ENCODE measurements at places on chromosomes 7 and 10.
A peak's percentile ranks its signal among the peaks of the same experiment; 100 is the strongest.

GRCh38 chr7:27262121-27262520 is 19.5 kb downstream of the EVX1 start:
- no peak for DNase-seq

- no peak for DNase-seq
Measured at GRCh38 chr10:26000971-26001370, 66.9 kb downstream of the MYO3A start.

DNA sequence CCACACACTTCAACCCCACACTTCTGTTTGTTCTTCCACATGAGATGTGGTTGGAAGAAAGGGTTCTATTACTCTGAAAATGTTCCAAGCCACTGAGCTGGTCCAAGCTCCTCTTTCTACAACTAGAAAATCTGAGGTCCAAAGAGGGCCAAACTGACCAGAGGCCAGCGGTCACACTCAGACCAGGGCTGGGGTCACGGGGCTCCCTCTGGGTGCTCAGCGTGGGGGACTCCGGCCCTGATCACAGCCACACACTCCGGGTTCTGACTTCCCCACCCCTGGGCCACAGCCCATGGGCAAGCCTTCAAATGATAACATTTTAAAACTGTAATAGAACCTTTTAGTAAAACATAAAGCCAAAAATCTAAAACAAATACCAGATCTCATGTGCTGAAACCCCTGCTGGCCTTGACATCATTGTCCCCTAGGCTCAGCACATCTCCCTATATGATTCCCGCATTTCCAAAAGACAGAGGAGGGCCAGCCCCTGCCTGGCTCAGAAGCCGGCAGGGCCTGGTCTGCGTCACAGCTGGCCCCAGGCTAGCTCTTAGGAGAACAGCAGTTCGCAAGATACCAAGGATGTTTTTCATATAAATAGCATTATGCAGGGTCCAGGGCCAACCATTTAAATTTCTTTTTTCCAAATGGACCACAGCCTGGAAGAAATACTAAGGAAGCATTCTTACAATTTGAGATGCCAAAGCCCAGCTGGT is 3.3 kb downstream of the CRYGN start:
- no peak for DNase-seq

GRCh38 chr10:13775786-13776775 is 189.3 kb downstream of the PRPF18 start:
- DNase-seq, result peak; percentile 53

GRCh38 chr7:103934508-103934907 is 55.0 kb downstream of the RELN start:
- DNase-seq, result no peak

DNA sequence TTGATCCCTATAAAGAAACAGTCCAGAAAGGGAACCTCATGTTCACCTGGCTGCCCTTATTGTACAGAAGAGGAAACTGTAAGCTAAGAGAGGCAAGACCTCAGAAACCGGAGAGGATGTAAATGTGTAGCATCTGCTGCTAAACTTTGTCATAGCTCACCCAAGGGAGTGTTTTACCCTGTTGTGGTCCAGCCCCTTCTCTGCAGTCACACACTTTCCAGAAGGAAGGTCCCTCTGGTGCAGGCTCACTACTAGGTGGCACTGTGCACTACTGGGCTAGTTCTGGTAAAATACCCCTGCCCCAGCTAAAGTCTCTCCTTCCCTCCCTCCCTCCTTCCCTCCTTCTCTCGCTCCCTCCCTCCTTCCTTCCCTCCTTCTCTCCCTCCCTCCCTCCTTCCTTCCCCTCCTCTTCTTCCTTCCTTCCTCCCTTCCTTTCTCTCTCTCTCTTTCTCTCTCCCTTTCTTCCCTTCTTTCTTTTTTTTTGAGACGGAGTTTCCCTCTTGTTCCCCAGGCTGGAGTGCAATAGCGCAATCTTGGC is 42.5 kb upstream of the LCOR start:
- no peak for DNase-seq

DNA sequence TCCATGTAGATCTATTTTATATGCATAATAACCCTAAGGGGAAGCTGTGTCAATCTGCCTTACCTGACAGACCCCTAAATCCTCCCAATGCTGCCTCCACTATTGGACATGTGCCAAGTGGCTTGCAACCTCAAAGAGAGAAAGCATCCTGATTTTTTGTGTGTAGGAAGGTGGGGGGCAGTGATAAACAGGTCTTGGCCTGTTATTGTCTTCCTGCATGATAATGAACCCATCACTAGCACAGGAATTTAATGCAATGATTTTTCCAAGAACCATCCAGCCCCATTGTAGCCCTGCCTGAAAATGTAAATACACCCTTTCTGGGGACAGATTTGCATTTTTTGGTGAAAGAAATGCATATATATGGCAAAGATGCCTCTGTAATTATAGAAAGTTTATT is 850.2 kb downstream of the LRMDA start:
- DNase-seq, result no peak

- peak; percentile 29 for DNase-seq
Measured at GRCh38 chr7:80584778-80585177, 53.7 kb upstream of the CD36 start.

GRCh38 chr10:59869594-59869940 is 36.8 kb downstream of the CCDC6 start:
- DNase-seq, result no peak

GRCh38 chr10:71711052-71711623 is 8.4 kb downstream of the C10orf105 start:
- DNase-seq, result no peak

- no peak for DNase-seq
Measured at GRCh38 chr10:10846504-10846900, 171.2 kb upstream of the CELF2 start.

- DNase-seq, result no peak
Measured at GRCh38 chr7:71775648-71776047, 636.5 kb downstream of the CALN1 start.

GRCh38 chr10:44752451-44753441 is 158.4 kb upstream of the TMEM72 start:
- DNase-seq, result peak; percentile 92

DNA sequence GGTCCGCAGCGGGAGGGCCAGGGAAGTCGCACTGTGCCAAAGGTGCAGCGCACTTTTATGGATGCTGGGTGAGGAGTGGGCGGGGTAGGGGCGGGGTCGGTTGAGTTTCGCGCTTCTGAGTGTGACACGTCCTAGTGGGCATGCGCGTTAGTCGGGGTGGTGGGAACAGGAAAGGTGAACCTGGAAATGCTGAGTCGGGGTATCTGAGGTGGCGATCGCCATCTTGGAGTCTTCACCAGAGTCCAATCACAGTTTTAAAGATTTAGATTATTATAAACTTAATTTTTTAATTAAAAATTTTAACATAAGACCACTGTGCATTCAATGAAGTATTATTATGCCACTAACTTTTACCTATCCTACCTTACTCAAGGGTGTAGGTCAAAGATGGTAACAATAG is 45.7 kb downstream of the ZNF138 start:
- DNase-seq, result no peak

DNA sequence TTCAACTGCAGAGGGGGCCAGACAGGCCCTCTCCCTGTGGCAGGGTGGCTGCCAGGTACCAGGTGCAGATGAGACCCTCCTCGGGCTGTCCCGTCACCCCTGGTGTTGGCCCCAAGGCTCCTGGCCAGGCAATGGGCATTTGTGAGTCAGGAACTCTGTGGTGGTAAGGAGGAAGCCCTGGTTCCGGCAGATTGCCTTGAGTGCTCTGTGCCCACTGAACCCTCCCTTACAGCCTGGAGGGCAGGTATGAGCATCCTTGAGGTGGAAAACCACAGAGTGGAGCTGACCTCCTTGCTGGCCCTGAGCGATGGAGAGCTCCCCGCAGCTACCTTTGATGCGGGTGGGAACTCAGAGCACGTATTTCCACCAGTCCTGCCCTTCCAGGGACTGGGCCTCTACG is 2.0 kb downstream of the PAOX start:
- no peak for DNase-seq

DNA sequence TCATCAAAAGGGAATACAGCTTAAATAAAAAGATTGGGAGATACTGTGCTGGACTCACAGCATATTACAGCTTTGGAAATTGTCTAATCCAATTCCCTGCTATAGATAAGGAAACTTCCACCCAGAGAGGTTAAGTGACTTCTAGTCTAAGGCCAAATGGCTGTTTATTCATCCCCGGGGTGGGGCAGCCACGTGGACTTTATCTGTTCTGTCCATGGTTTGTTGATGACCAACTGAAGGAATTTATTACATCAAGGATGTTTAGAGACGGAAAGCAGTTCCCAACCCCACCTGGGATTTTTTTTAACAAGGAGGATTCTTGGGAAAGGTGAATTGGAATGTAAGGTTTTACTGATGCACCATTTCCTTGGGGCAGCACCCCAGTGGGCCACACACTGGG is 88.6 kb downstream of the ATXN7L1 start:
- DNase-seq, result no peak

- no peak for DNase-seq
Measured at GRCh38 chr7:120588416-120588815, 269.5 kb downstream of the TSPAN12 start.

- peak; percentile 71 for DNase-seq
Measured at GRCh38 chr7:1532456-1533254, 2.2 kb downstream of the MAFK start.

GRCh38 chr10:98980353-98980752 is 255.3 kb downstream of the HPSE2 start:
- DNase-seq, result no peak

DNA sequence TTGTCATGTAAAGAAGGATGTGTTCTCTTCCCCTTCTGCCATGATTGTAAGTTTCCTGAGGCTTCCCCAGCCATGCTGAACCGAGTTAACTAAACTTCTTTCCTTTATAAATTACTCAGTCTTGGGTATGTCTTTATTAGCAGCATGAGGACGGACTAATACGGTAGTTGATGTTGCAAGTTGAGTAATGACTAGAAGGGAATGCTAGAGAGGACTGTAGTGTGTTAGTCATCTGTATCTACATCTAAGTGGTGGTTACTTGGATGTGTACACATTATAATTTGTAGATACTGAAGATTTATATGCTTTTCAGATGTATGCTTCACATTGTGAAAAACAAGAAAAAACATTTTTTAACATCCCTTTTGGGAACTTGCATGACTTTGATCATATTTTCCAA is 244.6 kb downstream of the POLR1F start:
- no peak for DNase-seq

- no peak for DNase-seq
Measured at GRCh38 chr7:55514546-55515265, 57.6 kb downstream of the VOPP1 start.

GRCh38 chr10:129785536-129785981 is 178.5 kb downstream of the EBF3 start:
- no peak for DNase-seq

GRCh38 chr7:31000161-31000693 is 36.5 kb downstream of the GHRHR start:
- no peak for DNase-seq

- DNase-seq, result no peak
Measured at GRCh38 chr10:125156739-125157480, 3.5 kb downstream of the CTBP2 start.

DNA sequence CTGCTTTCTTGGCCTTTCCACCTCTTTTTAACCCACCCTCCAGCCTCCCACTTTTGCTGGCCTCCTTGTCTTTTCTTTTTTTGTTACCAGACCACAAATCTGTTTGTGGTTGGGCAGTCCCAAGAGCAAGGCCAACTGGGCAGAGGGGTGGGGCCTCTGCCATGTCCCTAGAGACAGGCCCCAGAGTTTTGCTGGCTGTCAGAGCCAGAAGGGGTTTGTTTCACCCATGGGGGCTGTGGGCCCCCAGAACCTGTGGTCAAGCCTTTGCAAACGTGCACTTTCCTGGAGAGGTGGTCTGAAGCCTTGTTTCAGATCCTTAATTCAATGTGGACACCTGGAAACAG is 10.3 kb downstream of the ZMIZ1 start:
- no peak for DNase-seq

GRCh38 chr7:105768898-105769507 is 107.4 kb downstream of the ATXN7L1 start:
- DNase-seq, result no peak

DNA sequence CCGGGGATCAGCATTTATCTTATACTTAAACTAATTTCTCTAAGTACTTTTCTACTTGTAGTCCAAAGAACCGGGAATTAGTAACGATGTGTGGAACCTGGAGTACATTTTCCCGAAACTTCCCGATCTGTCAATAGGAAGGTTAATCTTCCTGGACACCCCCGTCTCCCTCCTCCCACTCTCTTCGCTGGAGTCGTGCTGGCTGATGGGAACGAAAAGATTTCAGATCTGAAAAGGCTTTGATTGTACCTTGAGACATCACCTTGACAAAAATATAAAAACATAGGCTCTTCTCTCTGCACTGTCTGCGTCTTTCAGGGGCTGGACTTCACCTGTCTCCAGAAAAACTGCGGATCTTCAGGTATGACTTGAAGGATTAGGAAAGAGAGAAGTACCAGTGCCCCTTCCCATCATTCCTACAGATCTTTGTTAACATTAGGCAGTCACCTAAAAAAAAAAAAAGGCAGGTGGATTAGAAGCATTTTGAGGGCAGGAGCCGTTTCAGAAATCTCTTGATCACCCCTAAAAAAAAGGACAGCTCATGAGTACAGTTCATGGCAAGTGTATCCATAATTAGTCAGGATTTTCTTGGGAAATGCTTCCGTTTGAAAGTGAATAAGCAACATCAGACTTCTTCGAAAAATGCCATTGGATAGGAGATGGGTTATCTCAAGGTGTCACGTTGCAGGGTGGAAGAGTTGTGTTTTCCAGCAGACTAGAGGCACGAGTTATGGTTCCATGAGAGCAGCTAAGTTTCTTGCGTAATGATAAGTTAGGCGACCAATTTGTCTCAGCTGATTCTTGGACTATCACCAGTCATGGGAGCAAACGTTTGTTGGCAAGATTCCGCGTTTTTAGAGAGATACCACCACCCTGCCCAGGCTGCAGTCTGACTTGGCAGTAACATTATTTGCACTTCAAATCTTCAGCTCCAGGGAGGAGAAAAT is 7.8 kb upstream of the BAMBI start:
- no peak for DNase-seq

DNA sequence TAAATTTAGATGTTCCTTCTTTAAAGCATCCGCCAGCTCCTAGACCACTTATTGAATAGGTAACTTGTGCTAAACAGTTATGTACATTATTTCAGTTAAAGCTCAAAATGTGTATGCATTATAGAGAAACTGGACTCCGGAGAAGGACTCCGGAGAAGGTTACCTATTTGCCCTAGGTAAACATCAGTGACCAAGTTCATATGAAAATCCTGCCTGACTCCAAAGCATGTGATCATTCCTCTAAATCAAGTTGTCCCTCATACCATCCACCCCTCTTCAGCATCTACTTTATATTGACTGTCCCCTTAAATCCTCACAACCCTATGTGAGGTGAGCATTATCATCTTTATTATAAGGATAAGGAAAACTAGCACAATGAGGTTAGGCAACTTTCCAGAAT is 147.5 kb downstream of the SRPK2 start:
- no peak for DNase-seq
